ENCODE measurements at places on chromosomes 7 and 10. TPM values are rescaled to one million over a fixed set of nuclear protein-coding genes. Genes with fewer than 3 reads are reported as not detected.

The EBLN1 gene
- total RNA-seq: not detected

The PDE1C gene
- total RNA-seq: 20.4 TPM

The UBN2 gene
- total RNA-seq: 28.1 TPM

DNA sequence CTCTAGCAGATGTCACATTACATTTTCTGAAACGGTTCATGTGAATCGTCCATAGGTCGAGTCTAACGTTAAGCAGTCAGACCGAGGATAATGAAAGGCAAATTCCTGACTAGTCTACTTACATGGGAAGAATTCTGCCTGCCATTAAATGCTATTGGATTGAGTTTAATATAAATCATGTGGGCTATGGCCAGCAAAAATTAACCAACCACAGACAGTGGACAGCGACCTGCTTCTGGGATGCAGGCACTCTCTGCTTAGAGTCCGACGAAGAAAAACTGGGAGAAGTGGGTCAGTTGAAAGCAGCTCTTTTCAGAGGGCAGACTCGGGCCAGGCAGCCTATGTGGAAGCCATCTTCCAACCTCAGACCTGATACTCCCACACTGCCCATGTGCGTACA is 16.6 kb downstream of the PIP4K2A start:
- no peak for DNase-seq

- DNase-seq: no peak
Observed at GRCh38 chr10:96495544-96495943, 18.2 kb downstream of the TLL2 start.

- DNase-seq: no peak
Observed at GRCh38 chr10:49131507-49132361, 2.1 kb downstream of the FAM170B start.

DNA sequence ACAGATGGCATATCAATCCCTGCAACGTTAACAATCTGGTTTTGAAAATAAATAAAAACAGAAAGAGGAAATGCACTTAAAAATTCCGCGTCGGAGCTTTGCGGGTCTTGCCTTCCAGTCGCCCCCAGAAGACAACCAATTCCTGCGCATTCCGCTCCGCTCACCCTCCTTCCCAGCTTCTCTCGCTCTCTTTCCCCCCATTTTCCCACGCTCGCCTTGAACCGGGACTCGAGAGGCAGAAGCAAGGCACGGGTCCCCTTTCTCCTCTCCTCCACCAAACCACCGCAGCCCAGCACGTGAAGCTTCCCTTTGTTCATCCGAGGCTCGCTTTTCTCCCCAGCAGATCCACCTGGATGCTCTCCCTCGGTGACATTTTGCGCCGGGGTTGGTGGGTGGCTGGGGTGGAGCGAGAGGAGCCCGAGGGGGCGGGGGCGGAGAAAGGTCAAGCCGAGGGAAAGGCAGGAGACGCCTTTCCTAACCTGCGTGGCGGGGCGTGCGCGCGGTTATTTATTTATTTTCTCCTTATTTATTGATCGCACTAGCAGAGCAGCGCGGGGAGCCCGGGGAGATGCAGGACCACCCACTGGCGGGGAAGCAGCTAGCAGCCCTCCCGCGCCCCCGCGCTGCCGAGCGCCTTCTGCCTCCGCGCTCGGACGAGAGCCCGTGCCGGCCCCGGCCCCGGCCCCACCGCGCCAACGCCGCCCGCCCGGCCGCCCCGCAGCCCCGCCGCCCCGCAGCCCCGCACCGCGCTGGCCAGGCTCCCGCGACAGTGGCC is at the start of gene KCND2:
Gene KCND2 (plus strand): TSS at position 475 of the 775 bp plus-strand sequence.
- DNase-seq: no peak

GRCh38 chr10:93149761-93150160 is 76.1 kb downstream of the CYP26A1 start:
- no peak for DNase-seq

- DNase-seq: no peak
Observed at GRCh38 chr7:78794101-78794500, 659.4 kb downstream of the MAGI2 start.

The SFTPA1 gene
- not detected for total RNA-seq

DNA sequence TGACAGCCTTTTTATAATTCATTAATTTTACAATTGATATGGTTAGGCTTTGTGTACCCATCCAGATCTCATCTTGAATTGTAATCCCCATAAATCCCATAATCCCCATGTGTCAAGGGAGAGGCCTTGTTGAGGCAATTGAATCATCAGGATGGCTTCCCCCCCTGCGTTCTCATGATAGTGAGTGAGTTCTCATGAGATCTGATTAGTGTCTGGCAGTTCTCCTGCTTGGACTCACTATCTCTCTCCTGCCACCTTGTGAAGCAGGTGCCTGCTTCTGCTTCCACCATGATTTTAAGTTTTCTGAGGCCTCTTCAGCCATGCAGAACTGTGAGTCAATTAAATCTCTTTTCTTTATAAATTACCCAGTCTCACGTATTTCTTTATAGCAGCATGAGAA is 165.7 kb upstream of the GNAI1 start:
- no peak for DNase-seq

DNA sequence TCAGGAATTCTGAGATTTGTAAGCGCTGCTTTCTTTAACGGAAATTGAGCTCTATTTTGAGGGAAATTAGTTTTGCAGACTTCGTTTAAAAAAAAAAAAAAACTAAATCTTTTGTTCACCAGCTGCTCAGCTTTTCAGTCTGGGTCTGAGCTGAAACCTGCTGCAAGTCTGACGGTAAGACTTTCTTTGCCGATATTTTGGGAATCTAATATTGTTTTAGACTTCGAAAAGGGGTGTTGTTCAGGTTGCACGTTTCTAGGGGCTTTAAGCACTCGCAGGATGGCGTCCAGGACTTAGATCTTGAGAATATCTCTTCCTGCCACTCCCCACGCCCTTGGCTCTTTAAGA is 1.8 kb upstream of the MEOX2 start:
- DNase-seq: no peak

GRCh38 chr7:121275204-121275603 is 53.6 kb upstream of the WNT16 start:
- no peak for DNase-seq

DNA sequence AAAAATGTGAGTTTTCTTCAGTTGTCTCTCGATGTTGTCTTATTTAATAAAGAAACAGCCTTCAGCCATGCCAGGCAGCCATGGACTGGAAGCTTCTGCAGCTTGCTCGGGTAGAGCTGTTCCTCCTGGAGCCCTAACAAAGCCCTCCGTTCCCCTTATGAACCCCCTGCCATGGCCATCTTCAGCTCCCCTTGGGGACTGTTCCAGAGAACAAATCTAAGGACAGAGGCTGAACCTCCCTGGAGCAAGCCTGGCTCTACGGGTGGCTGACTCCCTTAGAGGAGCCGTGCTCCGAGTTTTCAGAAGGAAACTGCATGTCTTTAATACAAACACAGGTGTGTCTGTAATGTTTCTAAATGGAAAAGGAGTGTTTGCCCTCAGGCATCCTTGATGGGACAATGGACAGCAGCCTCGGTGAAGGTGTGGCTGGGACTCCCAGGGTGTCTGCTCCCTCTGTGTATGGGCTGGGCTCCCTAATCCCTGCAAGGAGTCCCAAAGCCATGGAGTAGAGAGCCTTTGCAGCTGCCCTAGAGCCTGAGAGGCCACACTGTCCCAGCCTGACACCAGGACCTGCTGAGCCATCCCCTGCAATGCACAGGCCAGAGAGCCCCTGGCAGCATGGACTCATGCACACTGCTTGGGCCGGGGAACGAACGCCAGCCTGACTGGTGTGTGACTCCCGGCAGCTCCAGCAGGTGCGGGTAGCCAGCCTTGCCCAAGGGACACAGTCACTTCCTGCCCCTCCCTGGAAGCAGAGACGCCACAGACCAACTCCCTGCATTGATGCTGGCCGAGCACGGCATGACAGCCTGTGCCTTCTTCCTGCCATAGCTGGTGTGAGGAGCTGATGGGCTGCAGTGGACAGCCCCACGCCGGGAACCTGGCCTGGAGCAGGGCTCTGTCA is 381.8 kb downstream of the TCERG1L start:
- no peak for DNase-seq

DNA sequence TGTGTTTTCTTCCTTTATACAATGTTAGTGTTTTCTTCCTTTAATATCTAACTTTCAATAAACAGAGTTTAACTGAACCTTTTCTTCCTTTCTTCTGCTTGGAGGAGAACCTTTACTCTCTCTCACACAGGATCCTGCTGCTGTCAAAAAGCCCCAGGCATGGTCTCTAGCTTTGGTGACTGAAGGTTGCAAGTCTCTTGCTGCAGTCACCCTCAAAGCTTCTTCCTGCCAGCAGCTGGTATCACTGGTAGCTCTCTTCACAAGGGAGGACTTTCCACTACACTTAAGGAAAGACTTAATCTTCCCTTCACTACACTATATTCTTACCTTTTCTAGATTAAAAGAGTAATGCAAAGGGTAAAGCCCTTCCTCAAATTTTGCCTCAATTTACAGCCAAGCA is 153.4 kb downstream of the SGMS1 start:
- no peak for DNase-seq

The THSD7A gene
- 30.8 TPM for total RNA-seq

DNA sequence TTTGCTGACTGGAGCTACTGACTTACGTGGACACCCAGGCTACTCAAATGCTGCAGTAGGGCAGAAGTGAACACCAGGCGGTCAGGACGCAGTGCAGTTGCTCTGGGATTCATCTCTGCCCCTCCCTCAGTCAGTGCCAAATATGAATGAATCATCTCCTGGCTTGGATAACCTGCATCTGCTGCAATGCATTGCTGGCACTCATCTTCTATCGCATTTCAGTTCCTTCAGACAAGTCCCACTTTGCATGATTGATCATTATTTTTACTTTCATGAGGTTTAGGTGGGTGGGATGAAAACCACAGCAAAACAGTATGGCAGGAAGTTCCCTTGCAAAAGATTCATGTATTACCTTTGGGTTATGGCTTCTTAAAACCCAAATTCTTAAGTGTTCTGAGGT is 224.6 kb upstream of the NRP1 start:
- DNase-seq: no peak

DNA sequence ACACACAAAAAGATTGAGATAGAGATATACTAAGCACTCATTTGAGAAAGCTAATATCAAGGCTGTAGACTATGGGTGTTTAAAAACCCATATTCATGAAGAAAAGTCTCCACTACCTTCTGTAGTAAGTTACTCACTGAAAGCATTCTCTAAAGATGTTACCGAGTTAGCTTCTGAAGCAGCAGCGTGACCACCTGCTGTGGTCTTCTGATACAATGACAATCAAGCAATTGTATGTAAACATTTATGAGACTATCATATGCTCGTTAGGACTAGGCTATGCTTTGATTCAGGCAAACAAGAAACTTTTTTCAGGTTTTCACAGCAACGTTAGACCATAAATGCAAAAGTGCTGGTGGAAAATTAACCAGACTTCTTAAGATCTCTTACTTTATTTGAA is 11.2 kb downstream of the RHOBTB1 start:
- no peak for DNase-seq

The XRCC2 gene
- 6.0 TPM for total RNA-seq

- no peak for DNase-seq
Observed at GRCh38 chr7:103929901-103930311, 59.6 kb downstream of the RELN start.

- DNase-seq: no peak
Observed at GRCh38 chr10:71213127-71213621, 804 bp downstream of the UNC5B start.
